ENCODE measurements at places on chromosomes 11 and 22.

DNA sequence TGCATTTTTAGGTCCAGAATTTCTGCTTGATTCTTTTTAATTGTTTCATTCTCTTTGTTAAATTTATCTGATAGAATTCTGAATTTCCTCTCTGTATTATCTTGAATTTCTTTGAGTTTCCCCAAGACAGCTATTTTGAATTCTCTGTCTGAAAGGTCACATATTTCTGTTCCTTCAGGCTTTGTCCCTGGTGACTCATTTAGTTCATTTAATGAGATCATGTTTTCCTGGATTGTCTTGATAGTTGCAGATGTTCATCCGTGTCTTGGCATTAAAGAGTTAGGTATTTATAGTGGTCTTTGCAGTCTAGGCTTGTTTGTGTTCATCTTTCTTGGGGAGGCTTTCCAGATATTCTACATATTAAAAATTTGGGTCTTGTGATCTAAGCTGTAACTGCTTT, 694.8 kb upstream of the CCDC179 start:
- no peaks in the 10 kb centered on the region for H3K27me3 ChIP-seq
- H3K4me3 ChIP-seq = no peak overlapping the region
- H3K27ac ChIP-seq = no peak overlapping the region

DNA sequence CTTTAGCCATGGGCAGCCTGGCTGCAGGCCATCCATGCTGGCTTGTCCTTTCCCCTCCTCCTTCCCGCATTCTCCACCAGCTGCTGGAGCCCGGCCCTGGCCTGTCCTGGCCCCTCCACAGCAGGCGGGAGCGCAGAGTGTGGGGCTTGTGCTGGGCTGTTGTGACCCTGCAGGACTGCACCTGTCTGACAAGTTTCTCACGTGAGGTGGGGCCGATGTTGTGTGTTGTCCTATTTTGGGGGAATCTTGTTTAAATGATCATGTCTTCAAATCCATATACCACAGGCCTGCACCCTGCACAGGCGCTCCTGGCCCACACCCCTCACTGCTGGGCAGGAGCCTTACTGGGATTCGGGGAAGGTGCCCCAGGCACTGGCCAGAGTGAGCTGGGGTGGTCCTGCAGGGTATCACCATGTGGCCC, 30.4 kb downstream of the TBC1D22A start:
- no peak for ATAC-seq
- H3K4me3 ChIP-seq = peak overlapping the region; percentile 87
- peaks cover 89% of the 10 kb centered on the region for H3K36me3 ChIP-seq

- no peak overlapping the region for H3K27ac ChIP-seq
- H3K27me3 ChIP-seq = no peaks in the 10 kb centered on the region
- no peak overlapping the region for H3K4me3 ChIP-seq
- ATAC-seq = no peak
- no peaks in the 10 kb centered on the region for H3K4me1 ChIP-seq
Measured at GRCh38 chr11:134170919-134171281, 52.9 kb downstream of the NCAPD3 start.

DNA sequence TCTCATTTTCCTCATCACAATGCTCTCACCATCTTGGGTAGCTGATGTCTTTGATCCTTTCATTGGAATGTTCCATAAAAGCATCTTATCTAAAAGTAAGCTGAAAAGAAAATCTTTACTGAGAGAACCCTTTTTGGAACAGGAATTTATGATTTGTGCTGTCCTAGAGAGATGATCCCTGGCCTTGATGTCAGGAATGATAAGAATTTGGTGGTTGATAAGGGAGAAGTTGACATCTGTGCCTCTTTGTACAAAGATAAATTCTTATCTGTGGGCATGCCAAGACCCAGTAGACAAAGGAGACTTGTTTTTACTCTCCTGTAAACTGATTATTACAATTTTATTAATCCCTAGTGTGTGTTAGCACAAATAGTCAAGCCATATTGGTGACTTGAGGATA, 36.9 kb downstream of the NAALAD2 start:
- H3K27ac ChIP-seq = no peak overlapping the region
- no peaks in the 10 kb centered on the region for H3K4me1 ChIP-seq
- no peak overlapping the region for H3K4me3 ChIP-seq
- peaks cover 13% of the 10 kb centered on the region for H3K27me3 ChIP-seq
- H3K36me3 ChIP-seq = no peaks in the 10 kb centered on the region

- H3K4me3 ChIP-seq = no peak overlapping the region
- no peak for ATAC-seq
- peaks cover 5% of the 10 kb centered on the region for H3K27me3 ChIP-seq
- H3K4me1 ChIP-seq = peaks cover 5% of the 10 kb centered on the region
Measured at GRCh38 chr22:47444746-47445065, 682.3 kb downstream of the TBC1D22A start.

- H3K4me3 ChIP-seq = no peak overlapping the region
- no peaks in the 10 kb centered on the region for H3K36me3 ChIP-seq
- no peak overlapping the region for H3K27ac ChIP-seq
- peaks cover 33% of the 10 kb centered on the region for H3K27me3 ChIP-seq
- H3K4me1 ChIP-seq = no peaks in the 10 kb centered on the region
- ATAC-seq = no peak
Measured at GRCh38 chr11:36313750-36314433, 17.8 kb downstream of the PRR5L start.

- ATAC-seq = peak; percentile 44
- peaks cover 17% of the 10 kb centered on the region for H3K27me3 ChIP-seq
- no peaks in the 10 kb centered on the region for H3K4me1 ChIP-seq
- no peaks in the 10 kb centered on the region for H3K36me3 ChIP-seq
Measured at GRCh38 chr11:11731311-11732083, 109.7 kb upstream of the GALNT18 start.

- H3K36me3 ChIP-seq = no peaks in the 10 kb centered on the region
- peaks cover 33% of the 10 kb centered on the region for H3K4me1 ChIP-seq
- no peak overlapping the region for H3K4me3 ChIP-seq
- ATAC-seq = no peak
- H3K27ac ChIP-seq = peak overlapping the region; percentile 65
- no peaks in the 10 kb centered on the region for H3K27me3 ChIP-seq
Measured at GRCh38 chr11:63883791-63884190, 33.2 kb downstream of the RCOR2 start.

DNA sequence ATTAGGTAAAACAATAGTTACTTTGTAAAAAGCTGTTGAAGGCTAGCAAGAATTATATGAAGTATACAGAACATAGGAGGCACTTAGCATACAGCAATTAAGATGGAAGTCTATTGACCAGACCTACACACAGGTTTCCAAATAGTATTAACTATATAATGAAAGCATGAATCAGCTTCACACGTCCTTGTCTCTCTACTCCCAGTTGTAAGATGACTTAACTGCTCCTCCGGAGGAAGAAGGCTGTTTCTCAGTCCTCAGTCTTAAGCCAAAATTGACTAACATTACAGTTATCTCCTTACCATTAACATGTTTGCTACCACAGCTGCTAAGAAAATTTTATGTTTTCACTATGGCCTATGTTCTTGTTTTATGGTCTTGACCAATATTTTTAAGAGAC, 24.7 kb downstream of the SIK3 start:
- ATAC-seq = peak; percentile 83
- H3K27ac ChIP-seq = peak overlapping the region; percentile 90
- H3K4me3 ChIP-seq = peak overlapping the region; percentile 67
- no peaks in the 10 kb centered on the region for H3K27me3 ChIP-seq

DNA sequence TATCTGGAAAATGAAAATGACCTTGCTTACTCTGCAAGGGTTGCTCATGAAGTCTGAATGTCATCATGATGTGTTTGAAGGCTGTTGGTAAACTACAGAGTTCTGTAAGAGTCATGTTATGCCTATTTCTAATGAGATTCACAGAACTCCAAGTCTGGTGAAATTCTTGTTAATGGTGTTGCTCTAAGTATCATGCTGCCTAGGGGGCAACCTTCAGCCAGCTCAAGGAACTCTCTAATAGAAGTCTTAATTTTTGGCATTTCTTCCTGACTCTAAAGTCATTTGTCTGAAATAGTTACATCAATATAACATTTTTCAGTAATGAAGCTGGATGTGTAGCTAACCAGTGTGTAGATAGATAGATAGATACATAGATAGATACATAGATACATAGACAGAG, 302.8 kb downstream of the FAT3 start:
- no peak overlapping the region for H3K4me3 ChIP-seq
- H3K27ac ChIP-seq = no peak overlapping the region
- H3K36me3 ChIP-seq = no peaks in the 10 kb centered on the region

- H3K27me3 ChIP-seq = no peaks in the 10 kb centered on the region
- no peak for ATAC-seq
- H3K4me3 ChIP-seq = no peak overlapping the region
- H3K4me1 ChIP-seq = peaks cover 13% of the 10 kb centered on the region
- H3K27ac ChIP-seq = no peak overlapping the region
- H3K36me3 ChIP-seq = no peaks in the 10 kb centered on the region
Measured at GRCh38 chr11:105203569-105204240, 64.1 kb upstream of the CARD18 start.

GRCh38 chr11:43852057-43852636, 28.5 kb upstream of the ALKBH3 start:
- peak; percentile 73 for ATAC-seq
- no peak overlapping the region for H3K27ac ChIP-seq
- no peaks in the 10 kb centered on the region for H3K27me3 ChIP-seq

GRCh38 chr11:112566124-112566523, 305.5 kb upstream of the PLET1 start:
- H3K4me3 ChIP-seq = no peak overlapping the region
- H3K27me3 ChIP-seq = peaks cover 6% of the 10 kb centered on the region
- H3K27ac ChIP-seq = no peak overlapping the region
- no peaks in the 10 kb centered on the region for H3K36me3 ChIP-seq
- no peaks in the 10 kb centered on the region for H3K4me1 ChIP-seq
- no peak for ATAC-seq

DNA sequence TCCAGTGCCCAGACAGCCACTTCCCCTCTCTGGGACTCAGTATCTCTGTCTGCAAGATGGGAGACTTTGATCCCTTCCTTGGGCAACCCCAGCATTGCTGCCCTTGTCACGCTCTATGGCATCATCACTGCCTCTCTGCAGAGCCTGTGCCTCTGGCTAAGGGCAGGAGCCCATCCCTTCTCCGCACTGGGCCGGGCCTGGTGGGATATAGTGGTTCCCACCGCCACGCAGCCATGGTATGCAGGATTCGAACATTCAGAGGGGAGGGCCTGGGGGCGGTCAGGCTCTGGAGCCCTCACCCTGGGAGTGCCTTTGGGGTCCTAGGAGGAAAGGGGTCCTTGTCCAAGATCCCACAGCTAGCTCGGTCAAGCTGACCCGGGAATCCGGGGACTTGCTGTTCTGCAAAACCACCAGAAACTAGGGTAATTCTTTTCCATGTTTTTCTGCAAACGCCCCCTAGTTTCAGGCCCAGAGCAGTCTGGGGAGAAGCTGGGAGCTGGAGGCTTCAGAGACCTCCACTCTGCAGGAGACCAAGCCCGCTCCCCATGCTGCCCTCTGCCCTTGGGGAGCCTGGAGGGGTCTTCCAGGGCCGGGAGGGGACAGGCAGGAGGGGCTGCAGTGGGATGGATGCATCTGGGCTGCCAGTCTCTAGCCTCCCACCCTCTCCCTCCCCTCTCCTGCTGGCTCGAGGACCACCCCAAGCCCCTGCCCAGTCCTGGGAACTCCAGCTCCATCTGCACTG, 24.4 kb upstream of the CBX7 start:
- H3K4me1 ChIP-seq = peaks cover 12% of the 10 kb centered on the region
- H3K27ac ChIP-seq = no peak overlapping the region
- no peak for ATAC-seq
- H3K27me3 ChIP-seq = no peaks in the 10 kb centered on the region
- no peaks in the 10 kb centered on the region for H3K36me3 ChIP-seq

All from activated T-helper 17 cell treated with anti-CD3 and anti-CD28 coated beads, Interleukin-2, amount 50 U/mL, for 72 hours (primary cell).